DMS79 (cell line): ENCODE measurements at places on chromosomes 7 and 10.

DNA sequence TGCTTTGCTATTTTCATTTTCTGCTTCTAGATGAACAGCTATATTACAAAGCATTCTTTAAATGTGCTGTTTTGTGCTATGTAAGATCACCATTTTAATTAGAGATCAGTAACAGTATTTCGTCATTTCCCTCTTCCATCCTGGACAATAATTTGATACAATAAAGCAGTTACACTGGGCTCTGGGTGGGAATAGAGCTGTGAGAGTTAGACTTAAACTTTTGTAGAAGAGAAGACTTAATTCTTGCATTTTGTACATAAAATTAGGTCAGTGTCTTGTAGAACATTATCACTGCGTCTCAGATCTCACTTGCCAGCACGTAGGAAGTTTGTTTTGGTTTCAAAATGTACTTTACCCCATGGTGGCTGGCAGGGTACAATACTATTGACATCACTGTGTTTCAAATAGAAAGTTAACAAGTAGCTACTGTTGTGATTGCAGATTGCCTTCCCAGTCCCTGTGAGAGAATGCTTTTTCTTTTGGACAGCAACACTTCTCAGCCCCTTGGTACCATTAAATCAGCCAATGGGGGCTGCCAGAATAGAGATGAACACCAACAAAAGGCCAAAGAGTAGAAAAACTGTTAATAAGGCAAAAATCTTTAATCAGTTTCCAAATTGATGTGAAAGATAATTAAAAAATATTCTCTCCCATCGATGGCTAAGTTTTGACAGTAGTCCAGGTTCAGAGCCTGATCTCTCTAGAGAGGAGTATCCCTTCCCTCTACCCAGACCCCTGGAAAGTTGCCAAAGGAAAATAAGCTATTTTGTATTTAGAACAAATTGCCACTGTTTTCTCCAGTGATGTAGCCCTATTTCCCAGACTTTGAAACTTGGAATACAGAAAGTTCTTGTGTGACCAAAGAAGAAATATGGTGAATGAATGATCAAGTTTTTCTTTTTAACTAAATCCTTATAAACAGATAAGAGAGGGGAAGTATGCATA is 35.1 kb downstream of the SMNDC1 start:
- DNase-seq = no peak

- DNase-seq = no peak
These were observed 11.9 kb upstream of the COL1A2 start for GRCh38 chr7:94382746-94383145.

- no peak for DNase-seq
These were observed 23.0 kb downstream of the LHPP start for GRCh38 chr10:124484661-124485060.

- DNase-seq = no peak
These were observed 152.7 kb downstream of the ANK3 start for GRCh38 chr10:60236869-60237524.

- DNase-seq = no peak
These were observed 380.9 kb downstream of the PARD3 start for GRCh38 chr10:34434119-34434594.

DNA sequence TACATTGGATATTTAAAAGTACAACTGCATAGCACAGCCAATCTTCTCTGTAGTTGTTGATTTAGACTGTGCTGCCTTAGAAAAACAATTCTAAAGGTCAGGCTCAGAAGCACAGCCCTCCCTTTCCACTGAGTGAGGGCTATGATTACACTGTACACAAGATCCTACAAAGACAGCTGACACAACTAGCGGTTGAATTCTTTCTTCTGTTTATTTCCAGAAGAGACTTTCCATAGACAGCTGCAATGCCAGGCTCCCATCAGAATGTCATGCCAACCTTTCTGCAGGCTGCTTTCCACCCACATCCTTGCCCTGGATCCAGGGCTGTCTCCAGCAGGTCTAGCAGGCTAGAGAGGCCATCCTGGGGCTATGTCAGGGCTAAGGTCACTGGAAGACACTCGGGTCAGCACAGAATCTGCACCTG is 39.3 kb downstream of the FAM13C start:
- no peak for DNase-seq

DNA sequence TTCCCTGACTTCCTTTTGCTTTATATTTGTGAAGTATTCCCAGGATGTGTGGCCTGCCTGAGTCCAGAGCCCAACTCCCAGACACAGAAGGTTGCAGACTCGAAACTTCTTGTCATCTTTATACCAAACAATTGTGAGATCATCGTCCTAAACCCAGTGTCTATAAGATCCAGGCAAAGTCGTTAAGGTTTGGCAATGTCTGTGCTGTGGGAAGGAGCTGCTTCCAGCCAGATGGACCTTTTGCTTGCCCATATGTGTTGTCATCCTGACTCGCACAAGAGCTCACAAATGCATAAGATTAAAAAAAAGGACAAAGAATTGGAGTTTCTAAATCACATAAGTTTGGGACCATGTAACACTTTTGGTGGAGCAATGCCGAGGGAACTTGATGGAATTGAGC is 37.0 kb downstream of the WNT2 start:
- DNase-seq = no peak

DNA sequence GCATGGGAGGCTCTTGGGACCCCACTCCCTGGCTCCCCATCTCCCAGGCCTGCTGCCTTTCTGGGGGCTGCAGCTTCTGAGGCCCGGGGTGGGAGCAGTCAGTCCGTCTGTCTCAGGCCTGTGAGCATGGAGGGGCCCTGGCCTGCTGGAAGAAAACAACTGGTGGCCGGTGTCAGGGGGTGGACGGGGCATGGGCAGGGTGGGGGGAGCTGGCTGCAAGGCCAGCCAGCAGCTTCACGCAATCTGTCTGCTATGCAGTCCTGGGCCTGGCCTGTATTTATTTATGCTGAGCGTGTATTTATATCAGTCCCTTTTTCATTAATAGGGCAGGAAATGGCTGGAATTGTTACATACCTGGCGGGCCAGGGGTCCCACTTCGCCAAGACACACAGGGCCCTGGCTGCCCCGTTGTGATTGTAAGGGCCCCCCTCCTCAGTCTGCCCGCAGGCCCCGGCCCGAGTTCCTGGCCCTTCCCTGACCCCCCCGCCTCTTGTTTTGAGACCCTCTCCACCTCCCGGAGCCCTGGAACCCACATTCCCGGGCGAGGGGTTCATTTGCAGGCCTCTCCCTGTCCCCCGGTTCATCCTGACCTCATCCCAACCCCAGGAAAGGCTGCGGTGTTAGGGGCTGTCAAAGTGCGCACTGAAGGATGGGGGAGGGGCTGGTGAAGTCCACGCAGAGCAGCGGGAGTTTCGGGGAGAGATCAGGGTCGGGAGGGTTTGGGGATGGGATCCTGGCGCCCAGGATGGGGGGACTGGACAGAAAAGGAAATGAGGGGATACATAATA is 8.2 kb downstream of the TMEM270 start:
- DNase-seq = no peak

- no peak for DNase-seq
These were observed 3.7 kb upstream of the SLC25A28 start for GRCh38 chr10:99623919-99624318.

DNA sequence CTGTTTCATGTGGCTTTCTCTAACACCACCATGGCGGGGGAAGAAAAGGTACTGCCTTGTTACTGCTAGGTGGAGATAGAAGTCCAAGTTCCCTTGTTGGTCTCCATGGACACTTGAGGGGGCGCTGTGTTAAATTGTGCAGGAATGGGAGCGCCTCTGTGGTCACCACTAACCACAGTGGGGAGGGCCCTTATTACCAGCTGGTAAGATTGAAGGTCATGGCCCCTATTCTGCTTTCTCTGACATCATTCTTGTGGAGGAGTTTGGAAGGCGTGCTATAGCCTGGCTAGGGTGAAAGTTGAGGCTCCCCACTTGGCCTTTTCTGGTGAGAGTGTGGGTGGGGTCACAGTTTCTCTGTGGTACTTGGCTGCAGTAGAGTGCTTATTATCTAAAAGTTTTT is 14.9 kb upstream of the MXI1 start:
- DNase-seq = no peak

GRCh38 chr10:114631666-114632417 is 26.2 kb downstream of the ABLIM1 start:
- DNase-seq = no peak

DNA sequence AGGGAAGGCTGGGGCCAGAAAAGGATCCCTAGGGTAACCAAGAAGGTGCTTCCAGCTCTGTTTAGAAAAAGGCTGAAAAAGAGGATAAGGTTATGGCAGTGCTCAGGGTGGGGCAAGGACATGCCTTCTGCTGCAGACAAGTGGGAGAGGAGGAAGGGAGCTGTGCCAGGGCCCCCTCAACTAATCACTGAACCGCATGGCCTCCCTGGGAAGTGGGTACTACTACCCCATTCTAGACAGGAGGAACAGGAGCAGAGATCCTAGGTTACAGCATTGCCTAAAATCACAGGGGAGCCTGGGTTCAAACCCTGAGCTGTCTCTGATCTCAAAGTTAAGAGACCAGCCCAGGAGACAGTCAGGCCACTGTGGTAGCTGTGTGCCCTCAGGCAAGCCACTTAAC is 149.7 kb downstream of the GRID1 start:
- DNase-seq = no peak

DNA sequence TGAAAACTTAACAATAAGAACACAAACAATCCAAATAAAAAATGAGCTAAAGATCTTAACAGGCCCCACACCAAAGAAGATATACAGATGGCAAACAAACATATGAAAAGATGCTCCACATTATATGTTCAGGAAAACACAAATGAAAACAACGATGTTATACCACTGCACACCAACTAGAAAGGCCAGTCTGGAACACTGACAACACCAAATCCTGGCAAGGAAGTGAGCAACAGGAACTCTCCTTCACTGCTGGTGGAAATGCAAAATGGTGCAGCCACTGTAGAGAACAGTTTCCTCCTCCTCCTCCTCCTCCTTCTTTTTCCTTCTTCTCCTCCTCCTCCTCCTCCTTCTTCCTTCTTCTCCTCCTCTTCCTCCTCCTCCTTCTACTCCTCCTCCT is 12.2 kb upstream of the NCAPG2 start:
- no peak for DNase-seq

- no peak for DNase-seq
These were observed 22.8 kb downstream of the C10orf105 start for GRCh38 chr10:71696628-71697326.

DNA sequence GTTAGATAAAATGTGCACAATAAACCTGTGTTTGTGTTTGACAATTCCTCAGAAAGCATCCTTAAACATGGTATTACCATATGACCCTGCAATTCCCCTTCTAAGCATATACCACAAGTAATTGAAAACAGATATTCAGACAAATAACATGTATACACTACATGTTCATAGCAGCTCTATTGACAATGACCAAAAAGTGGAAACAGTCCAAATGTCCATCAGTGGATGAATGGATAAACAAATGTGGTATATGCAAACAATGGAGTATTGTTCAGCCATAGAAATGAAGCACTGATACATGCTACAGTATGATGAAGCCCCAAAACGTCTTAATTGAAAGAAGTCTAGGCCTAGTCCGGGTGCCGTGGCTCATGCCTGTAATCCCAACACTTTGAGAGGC is 280.1 kb downstream of the OTUD1 start:
- no peak for DNase-seq

DNA sequence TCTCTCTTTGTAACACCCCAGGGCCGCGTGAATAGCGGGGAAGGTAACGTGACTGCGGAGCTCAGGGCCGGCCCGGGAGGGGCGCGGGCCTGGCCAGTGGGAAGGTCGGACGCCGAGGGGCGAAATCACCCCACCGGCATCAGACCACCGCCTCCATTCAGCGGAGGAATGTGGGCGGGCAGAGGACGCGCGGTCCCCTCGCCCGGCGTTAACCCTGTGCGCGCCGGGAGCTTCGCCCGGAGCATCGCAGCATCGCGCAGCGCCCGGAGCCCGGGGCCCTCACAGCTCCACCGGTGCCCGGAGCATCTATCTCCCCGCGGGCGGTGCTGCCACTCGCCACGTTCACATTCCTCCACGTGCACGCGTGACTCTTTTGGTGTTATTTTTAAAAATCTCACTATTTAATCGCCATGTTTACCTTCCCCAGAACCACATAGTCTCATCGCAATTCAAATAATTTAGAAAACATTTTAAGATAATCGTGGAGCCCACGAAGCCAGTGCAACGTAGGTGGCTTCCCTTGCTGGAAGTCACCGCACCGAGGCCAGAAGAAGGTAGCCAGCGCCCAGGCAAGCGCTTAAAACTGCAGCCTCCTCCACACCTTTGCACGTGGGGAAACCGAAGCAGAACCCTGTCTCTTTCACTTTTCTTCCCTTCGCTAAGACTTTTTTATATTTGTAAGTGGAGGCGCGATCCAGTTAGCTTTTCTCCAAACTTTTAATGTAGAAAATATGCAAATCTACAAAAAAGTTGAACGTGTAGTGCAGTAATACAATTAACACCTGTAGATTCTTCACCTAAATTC is 21.8 kb downstream of the FGFBP3 start:
- no peak for DNase-seq

DNA sequence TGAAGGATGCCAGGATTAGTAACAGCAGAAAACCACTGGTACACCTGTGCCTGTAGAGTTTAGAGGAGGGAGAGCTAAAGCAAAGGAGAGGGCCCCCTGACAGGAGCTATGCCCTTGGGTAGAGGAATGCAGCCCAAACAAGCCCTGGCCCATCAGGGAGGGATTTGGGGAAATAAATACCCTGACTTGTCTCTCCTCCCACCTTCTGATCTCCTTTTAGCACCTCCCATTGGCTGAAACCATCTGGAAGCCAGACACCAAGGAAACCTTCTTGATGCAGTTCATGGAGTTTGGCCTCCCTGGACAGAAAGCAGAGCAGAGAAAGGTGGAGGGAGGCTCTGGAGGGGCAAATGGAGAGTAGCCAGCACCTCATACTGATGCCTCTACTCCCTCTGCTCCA is 45.3 kb downstream of the ADRA2A start:
- no peak for DNase-seq

GRCh38 chr7:128809363-128809762 is 17.6 kb downstream of the CCDC136 start:
- DNase-seq = no peak

- no peak for DNase-seq
These were observed 11.1 kb upstream of the INA start for GRCh38 chr10:103265717-103266329.

DNA sequence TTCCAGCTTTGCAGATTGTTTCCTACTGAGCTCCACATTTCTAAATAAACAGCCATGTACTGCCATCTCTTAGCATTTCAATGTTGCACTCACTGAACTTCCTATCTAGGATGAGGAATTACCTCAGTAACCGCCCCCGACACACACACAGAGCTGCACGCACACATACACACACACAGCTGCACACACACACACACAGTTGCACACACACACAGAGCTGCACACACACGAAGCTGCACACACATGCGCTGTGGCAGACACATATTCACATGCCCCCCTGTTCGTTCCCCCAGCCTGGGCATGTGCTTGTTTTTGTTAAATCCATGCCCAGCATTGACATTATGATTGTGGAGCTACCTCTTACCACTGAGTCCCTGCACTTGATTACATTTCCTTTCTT is 39.6 kb upstream of the CNPY1 start:
- DNase-seq = no peak
